ENCODE measurements at places on chromosomes 2 and 18. TPM values are rescaled to one million over a fixed set of nuclear protein-coding genes. Genes with fewer than 3 reads are reported as not detected.

DNA sequence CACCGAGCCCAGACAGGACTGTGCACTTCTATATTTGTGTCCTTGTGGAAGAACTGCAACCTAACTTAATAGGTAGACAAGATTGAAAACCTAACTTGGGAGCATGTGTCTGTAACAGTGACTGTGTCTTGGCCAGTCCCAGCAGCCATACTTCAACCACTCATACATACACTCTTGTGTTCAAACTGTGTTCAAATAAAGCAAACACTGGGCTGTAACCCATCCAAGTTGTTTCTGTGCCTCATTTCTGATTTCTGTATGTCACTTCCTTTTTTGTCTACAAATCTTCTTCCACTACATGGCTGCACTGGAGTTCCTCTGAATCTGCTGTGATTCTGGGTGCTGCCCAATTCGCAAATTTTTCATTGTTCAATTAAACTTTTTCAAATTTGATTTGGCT is 31.0 kb downstream of the MSGN1 start:
- H3K27me3 ChIP-seq, result no peaks in the 10 kb centered on the region
- H3K27ac ChIP-seq, result no peak overlapping the region
- no peaks in the 10 kb centered on the region for H3K36me3 ChIP-seq
- no peak for DNase-seq
- no peak overlapping the region for H3K4me3 ChIP-seq

DNA sequence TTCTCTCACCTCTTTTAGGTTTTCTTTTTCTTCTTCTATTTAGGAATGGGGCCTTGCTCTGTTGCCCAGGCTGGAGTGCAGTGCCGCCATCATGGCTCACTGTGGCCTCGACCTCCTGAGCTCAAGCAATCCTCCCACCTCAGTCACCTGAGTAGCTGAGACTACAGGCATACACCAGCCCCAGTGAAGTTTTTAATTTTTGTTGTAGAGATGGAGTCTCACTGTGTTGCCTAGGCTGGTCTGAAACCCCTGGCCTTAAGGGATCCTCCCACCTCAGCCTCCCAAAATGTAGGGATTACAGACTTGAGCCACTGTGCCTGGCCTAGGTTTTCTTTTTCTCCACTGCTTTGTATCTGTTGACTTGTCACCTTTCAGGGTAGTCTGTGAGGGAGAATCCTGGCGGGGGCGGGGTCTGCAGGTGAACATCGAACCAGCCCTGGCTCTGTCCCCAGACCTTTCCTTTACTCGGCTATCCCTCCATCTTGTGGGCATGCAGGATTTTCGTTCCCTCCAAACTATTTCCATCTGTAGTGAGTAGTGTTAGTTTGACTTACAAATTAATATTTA is 21.7 kb downstream of the NCK2 start:
- H3K27me3 ChIP-seq, result no peaks in the 10 kb centered on the region
- H3K4me3 ChIP-seq, result no peak overlapping the region
- H3K36me3 ChIP-seq, result peaks cover 4% of the 10 kb centered on the region
- DNase-seq, result no peak

DNA sequence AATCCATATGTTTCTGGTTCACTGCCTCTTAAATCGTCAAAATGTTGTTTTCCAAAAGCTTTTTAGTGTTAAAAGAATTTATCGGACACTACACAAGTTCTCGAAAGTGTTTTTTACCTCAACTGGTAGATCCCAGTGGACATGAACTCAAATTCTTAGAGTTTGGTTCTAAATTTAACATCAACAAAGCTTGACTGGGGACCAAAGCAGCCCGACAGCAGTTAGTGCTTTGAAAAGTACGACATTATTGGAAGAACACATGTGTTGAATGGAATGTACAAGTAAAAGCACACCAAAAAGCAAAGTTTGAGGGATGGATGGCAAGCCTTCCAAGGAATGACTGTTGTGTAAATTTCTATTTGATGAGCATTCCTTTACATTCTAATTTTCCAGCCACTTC is 803.9 kb upstream of the POU3F3 start:
- H3K27me3 ChIP-seq, result no peaks in the 10 kb centered on the region
- H3K4me3 ChIP-seq, result no peak overlapping the region
- no peak for DNase-seq
- no peaks in the 10 kb centered on the region for H3K4me1 ChIP-seq
- no peak overlapping the region for H3K27ac ChIP-seq

DNA sequence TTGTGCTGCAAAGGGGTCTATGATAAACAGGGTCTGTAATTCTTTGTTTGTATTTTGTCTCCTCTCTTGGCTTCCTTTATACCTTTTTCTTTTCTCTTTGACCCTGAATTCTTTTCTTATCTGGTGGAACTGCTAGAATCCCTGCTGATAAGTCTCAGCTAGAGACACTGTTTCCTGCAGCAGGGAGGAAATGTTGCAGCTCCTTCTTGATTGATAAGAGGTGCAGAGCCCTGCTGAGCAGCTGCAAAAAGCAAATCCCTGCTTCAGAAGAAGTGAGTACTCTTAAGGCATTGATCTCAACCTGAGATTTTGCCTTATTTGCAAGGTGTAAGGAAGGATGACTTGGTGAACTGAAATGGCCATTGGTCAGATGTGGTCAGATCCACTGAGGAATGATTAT is 167.8 kb downstream of the NUP35 start:
- H3K27me3 ChIP-seq, result no peaks in the 10 kb centered on the region
- no peak overlapping the region for H3K27ac ChIP-seq
- H3K36me3 ChIP-seq, result no peaks in the 10 kb centered on the region
- H3K4me1 ChIP-seq, result no peaks in the 10 kb centered on the region
- H3K4me3 ChIP-seq, result no peak overlapping the region

- H3K36me3 ChIP-seq, result no peaks in the 10 kb centered on the region
- no peaks in the 10 kb centered on the region for H3K4me1 ChIP-seq
- no peaks in the 10 kb centered on the region for H3K27me3 ChIP-seq
- no peak overlapping the region for H3K27ac ChIP-seq
- no peak for DNase-seq
- H3K4me3 ChIP-seq, result no peak overlapping the region
These were observed 156.0 kb downstream of the SLC4A3 start for GRCh38 chr2:219783359-219783975.

GRCh38 chr2:150169237-150169629 is 318.2 kb downstream of the RND3 start:
- no peaks in the 10 kb centered on the region for H3K4me1 ChIP-seq
- DNase-seq, result no peak
- no peaks in the 10 kb centered on the region for H3K36me3 ChIP-seq
- H3K27ac ChIP-seq, result no peak overlapping the region
- no peak overlapping the region for H3K4me3 ChIP-seq
- H3K27me3 ChIP-seq, result no peaks in the 10 kb centered on the region

- H3K27ac ChIP-seq, result peak overlapping the region; percentile 88
- DNase-seq, result no peak
- peaks cover 61% of the 10 kb centered on the region for H3K4me1 ChIP-seq
- no peaks in the 10 kb centered on the region for H3K36me3 ChIP-seq
- H3K27me3 ChIP-seq, result no peaks in the 10 kb centered on the region
These were observed 27.8 kb upstream of the CREB1 start for GRCh38 chr2:207501802-207502576.

DNA sequence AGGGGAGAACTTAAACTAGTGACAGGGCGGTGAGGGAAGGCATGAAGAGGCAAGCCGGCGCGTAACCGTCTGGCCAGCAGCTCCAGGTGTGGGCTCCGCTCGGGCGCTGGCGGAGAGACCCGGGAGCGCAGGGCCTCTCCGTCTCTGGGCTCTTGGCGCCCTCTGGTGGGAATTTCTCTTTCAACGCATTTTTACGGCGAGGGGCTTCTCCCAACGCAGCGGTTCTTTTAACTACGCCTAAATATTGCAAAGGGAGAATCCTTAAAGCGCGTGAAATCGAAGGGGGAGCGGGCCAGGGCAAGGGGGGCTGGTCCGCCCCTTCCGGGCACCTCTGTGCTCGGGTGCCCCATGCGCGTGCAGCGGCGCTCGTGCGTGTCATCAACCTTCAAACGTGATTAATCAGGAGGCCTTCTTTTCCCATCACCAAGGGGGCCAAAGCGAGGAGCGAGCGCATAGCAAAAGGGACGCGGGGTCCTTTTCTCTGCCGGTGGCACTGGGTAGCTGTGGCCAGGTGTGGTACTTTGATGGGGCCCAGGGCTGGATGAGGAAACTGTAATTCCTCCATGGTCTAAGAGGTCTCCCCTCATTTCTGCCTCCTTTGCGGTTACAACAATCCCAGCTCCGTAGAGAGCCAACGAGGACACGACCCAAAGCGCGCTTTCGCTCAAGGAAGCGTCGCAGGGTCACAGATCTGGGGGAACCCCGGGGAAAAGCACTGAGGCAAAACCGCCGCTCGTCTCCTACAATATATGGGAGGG is 762 bp upstream of the GAD1 start:
- peaks cover 52% of the 10 kb centered on the region for H3K4me1 ChIP-seq
- H3K4me3 ChIP-seq, result peak overlapping the region; percentile 16

DNA sequence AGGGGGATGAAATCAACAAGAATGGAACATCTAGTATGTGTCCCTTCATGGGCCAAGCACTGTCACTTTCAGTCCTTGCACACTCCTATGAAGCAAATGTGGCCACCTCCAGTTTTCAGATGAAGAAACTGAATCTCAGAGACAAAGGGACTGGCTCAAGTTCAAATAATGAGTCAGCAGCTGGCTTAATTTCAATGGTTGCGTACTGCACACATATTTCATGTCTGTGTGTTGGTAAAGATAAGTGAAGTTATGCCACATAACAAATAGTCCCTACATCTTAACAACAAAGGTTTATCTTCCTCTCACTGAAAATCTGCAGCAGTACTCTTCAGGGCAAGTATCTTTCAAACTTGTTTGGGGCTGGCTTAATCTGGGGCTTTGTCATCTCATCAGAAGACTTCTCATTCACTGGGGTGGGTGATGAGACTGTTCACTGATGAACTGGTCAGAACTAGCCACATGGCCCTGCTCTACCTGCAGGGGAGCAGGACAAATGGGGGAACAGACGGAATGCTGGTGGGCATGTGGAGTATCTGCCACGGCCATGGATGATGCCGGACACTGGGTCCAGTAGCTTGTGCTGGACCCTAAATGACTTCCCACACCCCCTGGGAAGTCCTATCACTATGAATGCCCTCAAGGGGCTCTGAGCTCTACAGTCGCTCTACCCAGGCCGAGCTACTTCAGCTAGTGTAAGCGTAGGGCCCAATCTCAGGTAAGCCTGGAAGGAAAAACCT is 263.2 kb downstream of the CYP26B1 start:
- H3K4me1 ChIP-seq, result peaks cover 29% of the 10 kb centered on the region
- no peak overlapping the region for H3K4me3 ChIP-seq
- H3K27me3 ChIP-seq, result no peaks in the 10 kb centered on the region
- no peak overlapping the region for H3K27ac ChIP-seq

DNA sequence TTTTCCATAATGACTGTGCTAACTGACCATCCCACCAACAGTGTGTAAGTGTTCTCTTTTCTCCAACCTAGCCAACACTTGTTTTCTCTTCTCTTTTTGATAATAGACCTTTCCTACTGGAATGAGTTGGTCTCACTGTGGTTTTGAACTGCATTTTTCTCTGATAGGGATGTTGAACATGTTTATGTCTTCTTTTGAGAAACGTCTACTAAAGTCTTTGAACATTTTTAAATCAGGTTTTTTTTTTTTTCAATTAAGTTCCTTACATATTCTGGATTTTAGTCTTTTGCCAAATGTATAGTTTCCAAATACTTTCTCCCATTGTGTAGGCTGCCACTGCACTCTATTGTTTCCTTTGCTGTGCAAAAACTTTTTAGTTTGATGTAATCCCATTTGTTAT is 405.5 kb upstream of the FIGN start:
- H3K36me3 ChIP-seq, result no peaks in the 10 kb centered on the region
- no peak overlapping the region for H3K27ac ChIP-seq
- no peaks in the 10 kb centered on the region for H3K27me3 ChIP-seq
- DNase-seq, result no peak
- H3K4me3 ChIP-seq, result no peak overlapping the region

- H3K4me3 ChIP-seq, result no peak overlapping the region
- H3K27ac ChIP-seq, result no peak overlapping the region
- H3K36me3 ChIP-seq, result no peaks in the 10 kb centered on the region
- no peaks in the 10 kb centered on the region for H3K4me1 ChIP-seq
- no peak for DNase-seq
These were observed 189.2 kb upstream of the DSEL start for GRCh38 chr18:67705748-67706147.

DNA sequence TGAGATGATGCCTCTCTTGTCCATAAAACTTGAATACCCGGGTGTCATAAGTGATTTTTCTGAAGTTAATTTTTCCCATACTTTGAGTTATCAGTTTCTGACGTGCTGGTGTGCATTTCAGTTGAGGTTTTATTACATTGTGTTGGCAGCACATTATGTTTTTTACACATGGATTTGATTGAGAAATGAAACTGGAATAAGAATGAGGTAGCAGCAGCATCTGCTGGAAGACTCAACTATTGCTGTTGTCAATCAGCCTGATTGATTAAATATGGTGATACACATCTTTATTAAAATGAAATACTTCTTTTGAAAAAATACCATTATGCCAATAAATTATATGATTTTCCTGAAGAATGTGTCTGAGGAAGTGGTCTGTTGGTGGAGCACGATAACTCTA is 60.5 kb downstream of the INSIG2 start:
- DNase-seq, result no peak
- no peaks in the 10 kb centered on the region for H3K4me1 ChIP-seq
- H3K27ac ChIP-seq, result no peak overlapping the region
- H3K27me3 ChIP-seq, result no peaks in the 10 kb centered on the region
- H3K4me3 ChIP-seq, result no peak overlapping the region
- H3K36me3 ChIP-seq, result no peaks in the 10 kb centered on the region

- no peaks in the 10 kb centered on the region for H3K27me3 ChIP-seq
- no peak for DNase-seq
- no peaks in the 10 kb centered on the region for H3K36me3 ChIP-seq
- H3K4me3 ChIP-seq, result no peak overlapping the region
- no peaks in the 10 kb centered on the region for H3K4me1 ChIP-seq
These were observed 16.9 kb downstream of the LCT start for GRCh38 chr2:135820003-135820618.

DNA sequence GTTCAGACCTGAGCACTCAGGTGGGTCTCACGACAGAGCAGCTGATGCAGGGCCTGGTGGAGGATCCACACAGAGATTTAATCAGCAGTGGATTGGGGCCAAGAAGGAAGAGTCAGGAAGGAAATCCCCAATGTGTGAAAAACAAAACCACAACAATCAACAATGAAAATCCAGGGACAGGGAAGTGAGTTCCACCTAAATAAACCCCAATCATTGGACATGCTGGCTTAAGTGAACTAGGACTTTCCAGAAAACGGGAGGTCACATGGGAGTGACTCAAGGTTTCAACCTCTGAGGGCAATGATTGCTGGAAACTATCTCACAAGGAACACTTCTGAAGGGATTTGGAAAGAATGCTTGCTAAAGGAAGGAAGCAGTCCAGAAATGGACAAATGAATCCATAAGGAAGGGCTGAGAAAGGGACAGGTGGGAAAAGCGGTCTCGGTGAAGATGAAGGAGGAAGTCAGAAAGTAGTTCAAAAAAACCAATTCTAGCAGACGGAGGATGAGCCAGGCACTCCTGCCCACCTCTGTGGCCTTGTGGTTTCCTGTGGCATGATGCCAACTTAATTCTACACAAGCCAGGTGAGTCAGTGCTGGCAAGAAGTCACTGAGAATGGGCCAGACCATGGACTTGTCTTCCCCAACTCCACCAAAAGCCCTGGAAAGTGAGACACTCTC is 15.4 kb upstream of the XDH start:
- H3K4me3 ChIP-seq, result no peak overlapping the region
- no peaks in the 10 kb centered on the region for H3K4me1 ChIP-seq
- no peak overlapping the region for H3K27ac ChIP-seq
- no peaks in the 10 kb centered on the region for H3K27me3 ChIP-seq

The CTDSP1 gene
- 95.6 TPM for total RNA-seq

The CENPA gene
- total RNA-seq, result not detected

The POTEC gene
- total RNA-seq, result not detected

The PLEKHH2 gene
- total RNA-seq, result 3.2 TPM

The PLB1 gene
- total RNA-seq, result 0.96 TPM

The CLASP1 gene
- total RNA-seq, result 58.5 TPM

The PMAIP1 gene
- 1.8 TPM for total RNA-seq

Data from heart left ventricle (tissue), 16 donors.